ENCODE measurements at places on chromosomes 4 and X. TPM values are rescaled to one million over a fixed set of nuclear protein-coding genes. Genes with fewer than 3 reads are reported as not detected.

DNA sequence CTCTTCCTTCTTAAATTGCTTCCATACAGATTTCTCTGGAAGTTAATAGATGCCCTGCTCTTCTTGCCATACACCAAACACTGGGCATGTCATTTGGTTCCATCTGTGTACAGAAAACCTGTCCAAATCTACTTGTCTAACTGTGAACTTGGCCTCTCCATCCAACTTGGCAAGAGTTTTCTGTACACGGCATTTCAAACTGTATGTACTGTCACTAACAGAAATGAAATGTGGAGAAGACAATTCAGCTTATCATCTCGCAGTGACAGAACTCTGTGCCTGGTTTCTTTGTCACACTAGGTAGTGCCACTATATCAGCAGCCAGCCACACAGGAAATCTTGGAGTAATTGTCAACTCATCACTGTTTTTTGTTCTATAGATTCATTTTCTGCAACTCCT, 58.2 kb downstream of the CXXC4 start:
- DNase-seq: no peak

- DNase-seq: no peak
Measured at GRCh38 chr4:163595580-163595979, 101.1 kb downstream of the TMA16 start.

The PGRMC2 gene
- polyA plus RNA-seq: 80.9 TPM

- DNase-seq: no peak
Measured at GRCh38 chr4:26450418-26450817, 39.9 kb downstream of the CCKAR start.

The ATP11C gene
- polyA plus RNA-seq: 25.2 TPM

DNA sequence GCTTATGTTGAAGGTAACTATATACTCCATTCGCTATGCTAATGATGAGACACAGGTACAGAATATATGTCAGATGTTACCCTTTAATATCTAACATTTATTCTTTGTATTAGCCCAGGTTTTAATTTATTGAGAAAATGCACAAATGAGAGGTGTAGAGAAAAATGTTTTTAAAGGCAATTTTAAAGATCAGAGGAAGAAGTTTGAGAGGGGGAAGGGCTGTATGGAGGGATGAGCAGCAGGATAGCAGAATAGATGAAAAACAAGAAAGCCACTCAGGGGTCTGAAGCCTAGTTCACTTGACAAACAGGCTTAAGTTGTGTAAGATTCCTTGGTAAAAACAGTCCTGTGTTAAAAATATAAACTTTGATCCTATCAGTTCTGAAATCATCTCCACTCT, 3.7 kb downstream of the MAB21L2 start:
- DNase-seq: no peak

The DCHS2 gene
- 2.1 TPM for polyA plus RNA-seq

DNA sequence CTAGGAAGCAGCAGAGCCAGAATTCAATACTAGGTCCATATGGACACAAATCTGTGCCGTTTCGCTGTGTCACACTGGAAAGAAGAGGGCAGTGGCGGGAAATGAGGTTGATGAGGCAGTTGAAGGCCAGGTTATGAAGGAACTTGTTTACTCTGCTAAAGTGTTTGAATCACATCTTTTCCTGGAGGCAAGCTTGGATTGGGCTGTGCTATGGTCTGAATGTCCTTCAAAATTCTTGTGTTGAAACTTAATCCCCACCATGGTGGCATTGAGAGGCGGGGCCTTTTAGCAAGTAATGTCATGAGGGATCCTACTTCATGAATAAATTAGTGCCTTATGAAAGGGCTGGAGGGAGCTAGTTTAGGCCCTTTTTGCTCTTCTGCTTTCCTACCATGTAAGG, 2.1 kb upstream of the ERCC6L start:
- no peak for DNase-seq

- no peak for DNase-seq
Measured at GRCh38 chrX:94932278-94932965, 1258.4 kb downstream of the FAM133A start.

The PLXNB3 gene
- 4.1 TPM for polyA plus RNA-seq

DNA sequence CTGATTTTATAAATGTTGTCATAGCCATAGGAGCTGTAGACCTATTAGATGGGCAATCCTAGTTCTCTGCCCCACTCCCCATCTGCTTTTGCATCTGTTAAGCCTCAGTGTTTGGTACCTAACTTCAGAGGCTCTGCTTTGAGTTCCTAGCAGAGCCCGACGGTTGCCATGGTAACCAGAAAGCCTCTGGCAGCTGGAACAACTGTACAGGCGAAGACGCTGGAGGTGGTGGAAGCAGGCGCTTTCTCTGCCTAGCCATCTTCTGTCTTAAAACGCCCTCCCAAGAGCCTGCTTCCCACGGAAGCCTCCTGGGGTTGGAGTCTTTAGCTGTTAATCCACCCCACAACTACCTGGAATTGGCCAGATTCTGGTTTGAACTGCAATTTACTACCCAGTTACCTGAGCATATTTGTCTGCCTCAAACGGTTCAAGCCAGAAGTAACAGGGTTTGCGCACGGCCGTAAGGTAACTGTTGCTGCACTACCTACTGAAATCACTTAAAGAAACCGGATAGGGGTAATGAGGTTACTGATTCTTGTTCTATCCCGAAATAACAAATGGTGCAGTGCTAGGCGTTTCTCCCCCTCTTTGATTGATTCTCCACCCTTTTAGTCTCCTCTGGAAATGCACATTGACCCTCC, 1.0 kb upstream of the GABRG1 start:
- DNase-seq: peak; percentile 12

- DNase-seq: no peak
Measured at GRCh38 chr4:155837203-155837796, 28.8 kb downstream of the ASIC5 start.

GRCh38 chr4:145930592-145930991, 8.0 kb downstream of the ZNF827 start:
- DNase-seq: no peak

DNA sequence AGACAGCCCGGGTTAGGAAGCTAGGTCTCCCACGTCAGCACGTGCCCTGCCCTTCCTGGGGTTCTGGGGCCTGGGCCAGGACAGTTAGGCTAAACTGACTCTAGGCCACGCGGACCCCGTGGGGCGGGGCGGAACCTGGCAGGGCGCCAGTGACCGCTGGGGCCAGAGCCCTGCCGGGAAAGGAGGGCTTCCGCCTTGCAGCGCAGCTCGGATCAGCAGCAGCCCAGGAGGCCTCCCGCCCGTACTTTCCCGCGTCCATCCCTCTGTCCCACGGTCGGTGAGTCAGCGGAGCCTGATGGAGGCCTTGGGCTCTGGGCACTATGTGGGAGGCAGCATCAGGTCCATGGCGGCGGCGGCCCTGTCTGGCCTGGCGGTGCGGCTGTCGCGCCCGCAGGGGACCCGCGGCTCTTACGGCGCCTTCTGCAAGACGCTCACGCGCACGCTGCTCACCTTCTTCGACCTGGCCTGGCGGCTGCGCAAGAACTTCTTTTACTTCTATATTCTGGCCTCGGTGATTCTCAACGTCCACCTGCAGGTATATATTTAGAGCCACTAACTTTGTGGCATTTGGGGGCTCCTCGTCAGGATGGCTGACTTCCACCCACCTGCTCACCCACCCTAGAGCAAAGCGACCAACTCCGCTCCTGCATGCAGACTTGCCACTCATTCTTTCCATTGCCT, at the start of gene SMIM10:
TSS of gene SMIM10 (plus strand) at position 191 of the 681 bp plus-strand sequence. CDS start at position 296, 105 bp downstream.
- peak; percentile 70 for DNase-seq

The SPANXA1 gene
- polyA plus RNA-seq: not detected

DNA sequence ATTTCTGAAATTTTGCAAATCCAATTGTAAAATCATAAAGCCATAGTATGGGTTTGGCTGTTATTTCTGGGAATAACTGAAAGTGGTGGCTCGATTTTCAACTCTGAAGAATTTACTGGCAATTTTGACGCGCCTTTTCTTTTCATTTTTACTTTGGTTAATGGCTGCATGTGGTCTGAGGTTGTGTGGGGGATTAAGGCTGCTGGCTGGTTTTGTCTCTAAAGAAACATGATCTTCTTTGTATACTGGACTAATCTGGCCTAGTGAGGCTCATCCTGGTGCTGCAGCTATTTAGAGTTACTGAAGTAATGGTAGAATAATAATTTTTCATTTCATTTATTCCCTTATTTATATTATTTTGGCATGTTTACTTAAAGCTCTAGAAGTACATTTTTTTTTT, 164.0 kb downstream of the RNF150 start:
- no peak for DNase-seq

GRCh38 chr4:82331814-82332213, 42.0 kb downstream of the HNRNPD start:
- no peak for DNase-seq

The RBPJ gene
- polyA plus RNA-seq: 137 TPM

DNA sequence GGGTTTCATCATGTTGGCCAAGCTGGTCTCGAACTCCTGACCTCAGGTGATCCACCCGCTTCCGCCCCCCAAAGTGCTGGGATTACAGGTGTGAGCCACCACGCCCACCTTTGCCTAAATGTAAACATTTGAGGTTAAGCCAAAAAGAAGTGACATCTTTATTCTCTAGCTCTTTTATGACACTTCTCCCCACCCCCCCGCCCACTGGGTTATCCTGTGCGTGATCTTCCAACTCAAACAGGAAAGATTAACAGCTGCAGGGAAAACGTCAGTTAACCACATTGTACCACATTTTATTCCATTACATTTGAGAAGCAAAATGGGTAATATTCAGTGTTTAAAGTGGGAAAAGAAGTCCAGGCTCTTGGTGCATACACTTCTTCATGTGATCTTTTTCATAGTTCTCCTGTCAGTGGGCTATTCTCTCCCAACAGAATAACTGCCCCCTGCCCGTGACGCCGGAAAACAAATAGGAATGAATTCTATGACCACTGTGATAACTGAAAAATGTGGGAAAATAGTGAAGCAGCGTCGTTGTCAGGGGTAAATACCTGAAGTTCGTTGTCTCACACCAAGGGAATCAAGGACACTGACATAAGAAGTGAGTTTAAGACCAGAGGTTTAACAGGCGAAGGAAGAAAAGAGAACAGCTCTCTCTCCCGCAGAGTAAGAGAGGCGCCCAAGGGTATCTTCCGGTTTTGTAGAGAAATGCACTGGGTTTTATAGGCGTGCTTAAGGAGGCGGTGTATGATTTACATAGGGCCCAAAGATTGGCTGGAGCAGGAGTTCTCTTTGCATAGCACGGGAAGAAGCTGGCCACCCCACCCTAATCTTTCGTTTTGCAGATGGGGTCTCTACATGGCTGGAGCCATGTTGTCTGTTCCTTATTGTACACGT, 9.7 kb upstream of the SRD5A3 start:
- DNase-seq: no peak

GRCh38 chr4:180641495-180641894, 1601.7 kb upstream of the TENM3 start:
- DNase-seq: no peak

DNA sequence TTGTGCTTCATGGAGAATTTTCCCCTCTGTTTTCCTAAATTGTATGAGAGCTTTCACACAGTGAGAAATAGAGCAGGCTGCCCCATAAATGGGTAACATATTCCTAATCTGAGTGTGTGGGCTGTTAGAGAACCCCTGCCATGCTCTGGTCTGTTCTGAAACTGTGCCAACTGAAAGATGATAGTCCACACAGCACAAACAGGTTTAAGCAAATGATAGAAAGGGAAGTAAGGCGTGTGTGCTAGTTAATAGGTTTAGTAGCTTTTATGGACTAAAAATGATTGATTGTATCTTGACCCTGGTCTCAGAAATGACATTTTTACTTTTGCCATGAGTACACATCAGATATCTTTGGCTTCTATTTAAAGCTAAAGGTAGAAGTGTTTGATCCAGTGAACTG, 106.2 kb downstream of the PRRG1 start:
- no peak for DNase-seq

The MAGEB2 gene
- not detected for polyA plus RNA-seq

- DNase-seq: no peak
Measured at GRCh38 chrX:23864742-23865326, 42.9 kb downstream of the APOO start.

The DDIT4L gene
- 1.7 TPM for polyA plus RNA-seq

The PDCL2 gene
- polyA plus RNA-seq: not detected

The POLR2B gene
- polyA plus RNA-seq: 116 TPM

The MAGIX gene
- polyA plus RNA-seq: 2.1 TPM

The SSX4 gene
- polyA plus RNA-seq: not detected

DNA sequence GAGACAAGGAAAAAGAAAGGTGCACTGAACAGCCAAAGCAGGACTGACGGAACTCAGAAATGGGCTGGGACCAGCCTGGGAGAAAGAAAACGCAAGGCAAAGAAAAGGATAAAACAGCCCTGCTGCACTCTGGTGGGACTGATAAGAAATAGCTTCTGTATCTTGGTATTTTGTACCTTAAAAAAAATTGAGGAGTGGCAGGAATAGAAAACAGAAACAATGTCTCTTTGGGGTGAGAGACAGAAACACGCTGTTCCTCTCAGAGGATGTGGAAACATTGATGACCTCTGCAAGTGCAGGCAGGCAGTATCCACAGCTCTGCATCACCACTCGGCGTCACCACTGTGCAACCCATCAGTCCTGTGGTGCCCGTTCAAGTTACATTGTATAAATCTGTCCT, 152.5 kb upstream of the SPRY1 start:
- DNase-seq: no peak

DNA sequence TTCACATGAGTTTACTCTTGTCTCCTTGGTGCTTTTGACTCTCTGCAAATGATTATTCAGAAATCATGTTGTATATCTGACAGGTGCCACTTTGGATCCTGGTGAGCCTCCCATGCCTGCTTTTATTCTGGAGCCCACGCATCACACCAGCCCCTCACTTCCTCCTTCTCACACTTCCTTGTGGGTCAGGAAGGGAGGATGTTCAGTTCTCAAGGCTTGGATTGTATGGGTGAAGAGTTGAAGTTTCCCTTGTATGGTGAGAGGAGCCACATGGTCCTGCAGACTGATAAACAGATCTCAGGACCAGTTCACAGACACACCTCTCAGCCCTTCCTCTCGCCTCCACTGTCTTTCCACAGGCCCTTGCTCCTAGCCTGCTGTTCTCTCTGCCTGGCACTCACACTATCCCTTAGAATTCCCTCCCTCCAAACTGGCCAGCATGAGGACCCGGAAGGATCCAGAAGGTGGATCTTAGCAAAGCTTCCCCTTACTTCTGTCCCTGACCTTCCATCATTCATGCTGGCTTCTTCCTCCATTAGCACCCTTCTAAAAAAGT, 92.1 kb downstream of the STK32B start:
- no peak for DNase-seq

The PTPN13 gene
- 115 TPM for polyA plus RNA-seq

GRCh38 chr4:78770091-78770642, 6.0 kb upstream of the BMP2K start:
- no peak for DNase-seq

DNA sequence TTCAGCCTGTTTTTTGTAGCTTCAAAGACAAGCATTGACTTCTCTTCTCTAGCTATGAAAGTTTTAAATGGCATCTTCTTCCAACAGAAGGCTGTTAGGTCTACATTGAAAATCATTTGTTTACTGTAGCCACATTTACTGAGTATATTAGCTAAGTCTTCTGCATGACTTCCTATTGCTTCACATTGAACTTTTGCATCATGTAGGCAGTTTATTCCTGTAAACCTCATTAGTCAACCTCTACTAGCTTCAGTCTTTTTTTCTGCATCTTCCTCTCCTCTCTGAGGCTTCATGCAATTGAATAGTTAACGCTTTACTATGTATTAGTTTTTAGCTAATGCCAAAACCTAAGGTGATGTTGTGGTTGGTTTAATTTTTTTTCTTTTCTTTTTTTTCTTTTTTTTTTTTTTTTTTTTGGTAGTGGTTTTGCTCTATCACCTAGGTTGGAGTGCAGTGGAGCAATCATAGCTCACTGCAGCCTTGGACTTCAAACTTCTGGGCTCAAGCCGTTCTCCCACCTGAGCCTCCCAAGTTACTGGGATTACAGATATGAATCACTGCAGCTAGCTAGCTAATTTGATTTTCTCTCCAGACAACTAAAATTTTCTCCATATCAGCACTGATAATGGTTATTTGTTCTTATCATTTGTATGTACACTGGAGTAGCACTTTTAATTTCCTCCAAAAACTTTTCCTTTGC, 3.4 kb downstream of the UGT2A3 start:
- no peak for DNase-seq

Data from right lung (tissue), 10 donors.